SW 1271 (cell line): ENCODE measurements at places on chromosomes 13 and 19.

DNA sequence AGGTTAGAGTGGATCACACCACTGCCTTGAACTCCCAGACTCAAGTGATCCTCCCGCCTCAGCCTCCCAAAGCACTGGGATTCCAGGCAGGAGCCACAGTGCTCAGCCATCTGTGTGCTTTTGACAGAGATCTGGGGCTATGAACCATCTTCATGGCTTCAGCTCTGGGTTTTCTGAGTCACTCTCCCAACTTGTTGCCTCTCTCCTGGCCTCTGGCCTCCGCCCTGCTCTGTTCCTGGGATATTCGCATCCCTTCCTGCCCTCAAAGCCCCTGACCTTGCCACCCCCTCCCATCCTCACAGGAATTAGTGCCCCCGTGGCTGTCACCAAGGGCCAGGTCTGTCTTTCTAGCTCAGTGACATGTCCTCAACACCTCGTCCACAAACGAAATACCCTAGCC is 5.7 kb upstream of the GMIP start:
- no peak for DNase-seq

DNA sequence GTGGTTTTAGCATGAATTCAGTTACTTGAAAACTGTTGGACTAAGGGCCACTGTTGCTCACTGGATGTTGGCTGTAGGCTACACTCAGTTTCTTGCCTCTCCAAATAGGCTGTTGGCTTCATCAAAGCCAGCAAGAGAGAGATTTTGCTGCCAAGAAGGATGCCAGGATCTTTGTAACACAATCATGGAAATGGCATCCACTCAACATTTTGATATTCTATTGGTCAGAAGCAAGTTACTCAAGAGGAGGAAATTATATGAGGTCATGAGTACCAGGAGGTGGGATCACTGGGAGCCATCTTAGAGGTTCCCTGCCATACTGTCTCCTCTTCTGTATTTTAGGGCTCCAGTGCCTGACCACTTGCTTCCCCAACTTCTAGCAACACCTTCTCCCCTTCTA is 30.6 kb downstream of the SYDE1 start:
- no peak for DNase-seq

DNA sequence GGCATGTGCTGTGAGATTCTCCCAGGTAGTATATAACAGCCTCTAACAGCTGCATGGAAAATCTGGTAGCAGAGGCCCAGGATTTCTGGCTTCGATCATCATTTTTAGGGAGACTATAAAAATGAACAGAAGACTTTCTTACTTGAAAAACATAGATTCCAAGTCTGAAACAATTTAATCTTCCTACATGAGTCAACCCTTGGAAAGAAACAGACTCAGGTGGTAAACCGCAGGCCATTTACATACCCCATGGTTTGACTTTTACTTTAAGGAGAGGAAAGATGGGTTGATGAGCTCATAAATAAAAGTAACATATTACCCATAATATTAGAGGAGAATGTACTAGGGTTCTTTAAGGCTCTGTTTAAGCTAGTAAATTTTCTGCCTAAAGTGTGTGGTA is 121.6 kb downstream of the CYSLTR2 start:
- DNase-seq, result no peak

DNA sequence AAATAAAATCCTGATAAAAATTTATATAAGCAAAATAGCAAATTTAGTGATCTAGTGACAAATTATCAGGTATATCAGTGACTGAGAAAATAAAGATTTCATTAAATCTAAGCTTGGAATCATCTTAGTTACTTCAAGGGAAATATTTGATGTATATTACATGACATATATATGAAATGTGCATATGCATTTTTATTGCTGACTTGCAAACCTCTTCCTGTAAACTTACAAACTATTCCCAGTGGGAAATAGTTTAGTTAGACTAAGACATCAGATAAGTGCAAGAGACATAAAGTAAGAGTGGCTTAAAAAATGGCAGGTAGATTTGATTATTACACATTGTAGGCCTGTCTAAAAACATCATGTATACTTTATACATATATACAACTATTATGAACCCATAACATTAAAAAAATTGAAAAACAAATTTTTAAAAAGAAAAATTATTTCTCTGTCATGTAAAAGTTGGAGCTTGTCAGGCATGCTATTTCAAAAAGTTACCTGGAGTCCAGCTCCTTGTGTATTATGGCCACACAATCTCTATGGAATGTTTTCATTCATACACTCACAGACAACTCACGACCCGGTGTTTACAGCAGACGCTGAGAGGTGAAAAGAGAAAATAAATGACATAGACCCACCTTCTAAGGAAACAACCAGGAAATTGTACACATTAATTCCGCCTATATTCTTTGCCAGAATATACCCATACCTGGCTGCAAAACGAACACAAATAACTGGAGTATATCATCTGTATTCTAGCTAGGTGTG is 724.5 kb downstream of the SLITRK6 start:
- no peak for DNase-seq

DNA sequence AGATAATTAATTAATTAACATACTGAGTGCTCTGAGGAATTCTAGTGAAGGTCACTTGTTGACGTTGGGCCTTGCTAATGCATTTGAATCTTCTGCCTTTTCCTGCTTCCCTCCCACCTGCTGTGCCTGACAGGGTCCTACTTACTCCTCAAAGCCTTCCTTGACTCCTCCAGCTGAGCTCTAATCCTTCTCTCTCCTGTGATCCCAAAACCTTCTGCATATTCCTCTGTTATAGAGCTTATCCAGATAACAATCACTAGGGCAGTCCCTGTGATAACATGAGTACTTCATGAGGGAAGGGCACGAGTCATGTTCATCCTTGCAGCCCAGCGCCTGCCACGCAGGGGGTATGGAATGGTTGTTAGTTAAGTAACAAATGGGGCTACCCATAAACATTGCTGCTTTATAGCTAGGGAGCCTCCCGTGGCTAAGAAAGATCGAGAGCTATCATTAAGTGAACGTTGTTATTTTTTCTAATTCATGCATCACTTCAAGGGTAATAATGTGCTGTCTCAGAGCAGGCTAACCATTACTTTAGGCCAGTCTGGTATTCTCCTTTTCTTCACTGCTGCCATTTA is 19.1 kb upstream of the SPATA13 start:
- DNase-seq, result no peak

DNA sequence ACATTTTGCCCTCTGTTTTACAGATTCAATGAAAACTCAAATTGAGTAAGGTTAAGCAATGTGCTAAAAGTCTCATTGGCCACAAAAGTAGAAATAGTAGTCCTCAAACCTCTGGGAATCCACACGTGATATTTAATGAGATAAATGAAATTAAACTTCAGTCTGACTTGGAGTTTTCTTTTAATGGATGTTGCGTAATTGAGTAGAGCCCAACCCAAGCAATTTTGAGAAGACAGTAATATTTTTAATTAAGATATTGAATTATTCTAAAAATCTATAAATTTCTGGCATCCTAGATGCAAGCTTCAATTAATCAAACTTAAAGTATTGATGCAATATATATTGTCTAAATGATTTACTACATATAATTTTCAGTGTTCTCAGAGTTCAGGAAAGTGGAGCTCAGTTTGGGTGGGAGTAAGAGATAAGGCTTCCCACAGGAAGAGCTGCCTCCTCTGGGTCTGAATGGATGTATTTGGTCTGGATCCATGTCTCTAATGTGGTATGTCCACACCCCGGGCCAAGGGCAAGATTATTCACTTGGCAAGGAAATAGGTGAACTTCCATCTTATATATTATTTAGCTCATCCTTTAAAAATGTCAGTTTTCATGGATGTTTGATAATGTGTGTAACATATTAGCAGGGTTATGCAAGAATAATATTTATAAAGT is 6.9 kb downstream of the MBNL2 start:
- DNase-seq, result no peak

- DNase-seq, result no peak
These were observed 8.0 kb downstream of the VSIG10L start for GRCh38 chr19:51333836-51334460.

- no peak for DNase-seq
These were observed 37.5 kb downstream of the HSPH1 start for GRCh38 chr13:31124204-31124603.
